ENCODE measurements at places on chromosomes 5 and 9.

DNA sequence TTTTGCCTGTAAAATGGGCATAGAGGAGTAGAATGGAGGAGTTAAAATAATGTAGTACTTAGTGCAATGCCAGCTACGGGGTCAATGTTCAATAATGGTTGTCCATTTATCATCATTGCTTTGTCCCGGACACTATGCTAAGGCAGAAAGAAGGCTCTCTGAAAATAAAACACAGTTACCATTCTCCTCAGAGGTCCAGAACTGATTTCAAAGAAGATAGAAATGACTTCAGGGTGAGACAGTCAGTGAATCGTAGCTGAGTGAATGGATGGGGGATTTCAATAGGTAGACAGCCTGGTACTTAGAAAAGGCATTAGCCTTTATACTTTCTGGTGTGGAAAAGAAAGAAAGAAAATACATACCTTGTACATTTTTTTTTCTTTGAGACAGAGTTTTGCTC is 1.2 kb upstream of the AK3 start:
- DNase-seq, result no peak

GRCh38 chr9:87685871-87686519 is 39.9 kb upstream of the CTSL start:
- DNase-seq, result no peak

GRCh38 chr5:157819502-157820115 is 39.3 kb downstream of the CLINT1 start:
- DNase-seq, result no peak

DNA sequence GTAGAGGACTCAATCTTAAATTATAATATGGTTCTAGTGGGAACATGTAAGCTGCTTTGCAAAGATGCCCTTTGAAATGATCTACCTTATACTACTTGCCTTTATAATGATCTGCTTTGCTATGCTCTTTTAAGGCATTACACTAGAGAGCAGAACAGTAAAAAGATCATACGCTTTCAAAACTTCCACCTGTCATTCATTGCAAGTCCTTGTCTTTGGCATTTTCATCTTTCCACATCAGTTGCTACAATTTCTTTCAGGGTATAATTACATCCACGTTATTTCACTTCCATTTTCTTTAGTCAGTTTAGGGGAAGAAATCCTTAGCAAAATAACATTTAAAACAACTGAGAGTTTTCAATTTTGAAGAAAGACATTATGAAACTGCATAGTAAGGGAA is 80.3 kb downstream of the ACTBL2 start:
- DNase-seq, result no peak

DNA sequence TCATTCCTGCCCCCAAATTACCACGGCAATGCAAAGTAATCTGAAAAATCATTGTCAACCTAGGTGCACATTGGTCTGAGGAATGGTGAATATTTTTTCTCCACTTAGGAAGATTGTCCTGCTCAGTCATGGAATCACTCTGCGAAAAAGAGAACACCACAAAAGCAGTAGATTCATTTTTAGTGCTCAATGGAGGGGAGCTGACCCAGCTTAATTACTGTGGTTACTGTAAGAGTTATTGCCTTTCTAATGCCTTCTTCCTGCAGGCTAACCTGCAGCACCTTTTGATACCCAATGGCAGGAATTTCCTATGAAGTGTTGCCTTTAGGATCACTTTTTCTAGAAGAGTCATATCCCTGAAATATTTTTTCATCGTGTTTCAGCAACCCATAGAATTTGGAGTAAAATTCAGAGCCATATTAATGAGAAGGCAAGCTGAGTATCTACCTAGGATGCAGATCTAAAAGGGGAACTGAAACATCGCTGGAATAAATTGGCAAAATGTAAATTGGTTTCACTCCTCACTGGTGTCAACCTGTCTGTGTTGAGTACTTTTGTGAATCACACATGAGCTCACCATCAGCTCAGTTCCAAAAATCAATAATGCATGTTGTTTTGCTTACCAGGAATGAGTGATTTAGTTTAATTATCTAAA is 464.5 kb downstream of the CSNK1G3 start:
- no peak for DNase-seq

GRCh38 chr5:177966839-177967166 is 29.2 kb downstream of the PROP1 start:
- no peak for DNase-seq

DNA sequence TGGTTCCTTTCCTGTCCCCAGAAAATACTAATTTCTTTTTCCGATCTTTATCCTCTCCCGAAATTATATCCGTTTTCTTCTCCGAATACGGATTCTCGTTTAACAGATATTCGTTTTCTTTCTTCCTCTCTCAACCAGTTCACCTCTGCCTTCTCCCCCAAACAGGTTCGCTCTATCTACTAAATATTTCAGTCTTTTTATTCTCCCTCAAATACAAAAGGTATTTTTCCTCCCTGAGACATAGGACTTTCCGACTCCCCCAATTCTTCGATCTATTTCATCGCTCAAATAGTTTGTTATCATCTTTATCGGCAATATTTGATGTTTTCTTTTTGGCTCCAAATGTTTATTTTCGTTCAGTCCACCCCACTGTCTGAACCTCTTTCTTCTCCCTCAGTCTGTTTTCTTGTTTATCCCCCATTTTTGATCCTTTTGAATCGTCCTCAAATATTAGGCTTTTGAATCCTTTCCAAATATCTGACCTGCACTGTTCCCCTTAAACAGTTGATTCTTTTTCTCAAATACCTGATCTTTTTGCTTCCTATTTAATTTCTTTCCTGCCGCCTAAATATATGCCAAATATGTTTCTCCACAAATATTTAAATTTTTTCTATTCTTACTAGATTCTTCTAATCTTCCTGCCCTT is 4.4 kb downstream of the PITX1 start:
- DNase-seq, result no peak

- DNase-seq, result peak; percentile 78
These were observed at the start of gene OLFML2A for GRCh38 chr9:124776954-124777648. Gene OLFML2A (plus strand): TSS chr9:124777133. CDS start chr9:124777271, 138 bp downstream.

DNA sequence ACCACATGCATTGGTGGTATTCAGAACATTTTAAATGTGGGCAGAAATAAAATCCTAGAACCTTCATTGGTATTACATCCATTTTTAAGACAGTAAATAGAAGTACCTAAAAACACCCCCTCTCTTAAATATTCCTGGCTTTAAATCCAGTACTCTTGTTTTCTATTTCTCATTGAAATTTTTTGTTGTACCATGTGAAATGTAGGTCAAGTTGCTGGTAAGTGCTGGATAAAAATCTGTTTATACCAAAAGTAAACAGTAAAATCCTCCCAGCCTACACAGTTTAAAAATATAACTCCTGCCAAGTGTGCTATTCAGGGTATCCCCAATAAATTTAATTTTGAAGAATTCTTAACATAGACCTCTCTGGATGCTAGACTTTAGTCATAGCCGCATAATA is 75.0 kb upstream of the FST start:
- no peak for DNase-seq

GRCh38 chr5:32522429-32523143 is 62.8 kb upstream of the SUB1 start:
- DNase-seq, result no peak

DNA sequence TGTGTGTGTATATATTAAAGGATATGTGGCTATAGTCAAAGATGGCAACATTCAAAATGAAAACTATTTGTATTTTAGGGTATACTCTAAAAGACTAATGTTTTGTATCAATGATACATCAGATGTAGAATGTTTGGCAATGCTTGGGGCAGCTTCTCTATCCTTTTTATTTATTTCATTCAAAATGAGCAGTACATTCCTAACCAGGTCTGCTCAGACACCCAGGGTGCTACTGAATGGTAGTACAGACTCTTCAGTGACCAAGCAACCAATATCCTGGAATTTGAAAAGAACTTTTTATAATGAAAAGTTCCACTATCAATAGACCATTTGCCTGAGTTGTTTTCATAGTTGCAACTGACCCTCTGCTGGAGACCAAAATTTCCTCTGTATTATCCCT is 23.9 kb downstream of the MEGF9 start:
- no peak for DNase-seq

- DNase-seq, result peak; percentile 88
These were observed at the start of gene LHFPL2 for GRCh38 chr5:78648359-78649210. Gene LHFPL2 (minus strand): TSS chr5:78648772. CDS start chr5:78510213, 138,559 bp downstream.

- DNase-seq, result no peak
These were observed 29.1 kb downstream of the SNCAIP start for GRCh38 chr5:122341087-122341486.

- DNase-seq, result peak; percentile 80
These were observed at the start of gene ST8SIA4 for GRCh38 chr5:100903039-100903887. Gene ST8SIA4 (minus strand): TSS chr5:100903282. CDS start chr5:100902955, 327 bp downstream.

GRCh38 chr5:11234501-11234911 is 473.5 kb upstream of the DAP start:
- no peak for DNase-seq

GRCh38 chr9:17699615-17700330 is 120.9 kb downstream of the SH3GL2 start:
- no peak for DNase-seq

DNA sequence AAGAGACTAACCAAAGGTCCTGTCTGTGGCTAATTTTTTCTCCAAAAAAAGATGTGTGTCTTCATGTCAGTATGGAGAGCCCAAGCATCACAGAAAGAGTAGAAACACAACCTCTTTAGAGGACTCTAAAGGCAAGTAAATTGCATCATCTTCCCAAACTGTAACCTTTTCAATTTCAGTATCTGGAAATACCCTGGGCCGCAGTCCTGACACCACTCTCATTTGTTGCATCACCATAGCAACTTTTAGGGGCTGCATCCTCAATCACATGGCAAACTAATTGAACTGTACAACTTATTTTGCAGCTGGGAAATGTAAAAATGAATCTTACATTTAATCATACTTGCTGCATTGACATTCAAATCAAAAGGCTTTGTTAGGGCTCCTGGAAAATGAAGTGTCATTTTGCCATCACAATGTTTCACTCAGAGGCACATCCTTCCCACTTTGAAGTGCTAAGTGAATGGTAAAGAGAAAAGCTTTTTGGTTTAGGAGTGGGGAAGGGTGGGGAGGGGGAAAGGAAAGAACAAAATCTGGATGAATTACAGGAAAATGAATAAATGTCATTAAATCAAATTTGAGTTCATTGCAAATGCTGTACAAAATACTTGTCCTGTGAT is 60.6 kb upstream of the GRIA1 start:
- DNase-seq, result no peak

DNA sequence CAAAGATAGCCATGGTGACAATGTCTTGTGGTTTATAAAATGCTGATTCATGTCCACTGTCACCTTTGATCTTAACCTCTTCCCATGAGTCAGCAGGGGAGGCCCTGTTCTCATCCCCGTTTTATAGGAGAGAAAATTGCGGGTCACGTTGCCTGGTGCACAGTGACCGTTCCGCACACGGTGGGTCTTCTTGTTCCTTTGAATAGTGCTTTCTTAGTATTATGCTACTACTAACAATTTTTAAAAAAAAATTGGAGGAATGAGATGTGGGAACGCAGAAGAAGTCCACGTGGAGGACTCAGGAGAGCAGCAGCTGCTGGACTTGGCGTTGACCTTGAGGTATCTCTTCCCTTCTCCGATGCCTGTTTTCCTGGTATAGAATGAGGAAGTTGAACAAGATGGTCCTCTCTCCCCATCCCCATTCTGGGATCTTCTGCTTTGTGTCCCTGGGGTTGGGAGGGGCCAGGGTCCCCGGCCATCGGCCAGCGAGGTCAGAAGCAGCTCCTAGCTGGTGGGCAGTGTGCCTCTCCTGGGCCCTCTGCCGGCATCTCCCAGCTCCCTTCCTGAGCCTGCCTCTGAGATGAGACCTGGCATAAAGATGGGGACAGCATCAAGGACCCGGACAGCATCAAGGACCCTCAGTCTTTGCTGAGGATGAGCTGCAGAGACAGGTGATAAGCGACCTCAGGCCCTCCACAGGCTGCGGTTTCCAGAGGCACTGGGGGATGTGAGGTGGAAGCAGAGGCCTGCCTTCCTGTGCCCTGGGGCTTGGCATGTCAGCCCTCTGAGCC is 143.9 kb downstream of the C9orf50 start:
- no peak for DNase-seq

GRCh38 chr9:98900244-98900643 is 43.5 kb upstream of the COL15A1 start:
- DNase-seq, result no peak

DNA sequence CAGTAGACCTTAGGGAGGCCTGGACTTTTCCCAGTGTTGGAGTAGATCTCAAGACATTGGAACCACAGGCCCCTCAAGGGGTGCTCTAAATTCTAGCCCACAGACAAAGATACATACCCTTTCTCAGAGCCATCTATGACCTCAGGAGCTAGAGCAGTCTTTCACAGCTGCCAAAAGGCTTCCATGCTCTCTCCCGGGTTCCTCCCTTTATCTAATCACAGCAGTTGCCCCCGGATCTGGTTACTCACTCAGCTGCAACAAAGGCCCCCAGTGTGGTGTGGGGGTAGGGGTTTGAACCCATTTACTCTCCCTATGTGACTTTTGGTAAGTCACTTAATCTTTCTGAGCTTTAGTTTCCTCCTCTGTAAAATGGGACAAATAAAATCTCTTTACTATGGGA is 27.0 kb downstream of the POU4F3 start:
- DNase-seq, result peak; percentile 59

GRCh38 chr9:117414906-117415331 is at the start of gene ASTN2:
Gene ASTN2 (minus strand): TSS chr9:117415057. CDS start chr9:117414938, 119 bp downstream.
- DNase-seq, result peak; percentile 72

DNA sequence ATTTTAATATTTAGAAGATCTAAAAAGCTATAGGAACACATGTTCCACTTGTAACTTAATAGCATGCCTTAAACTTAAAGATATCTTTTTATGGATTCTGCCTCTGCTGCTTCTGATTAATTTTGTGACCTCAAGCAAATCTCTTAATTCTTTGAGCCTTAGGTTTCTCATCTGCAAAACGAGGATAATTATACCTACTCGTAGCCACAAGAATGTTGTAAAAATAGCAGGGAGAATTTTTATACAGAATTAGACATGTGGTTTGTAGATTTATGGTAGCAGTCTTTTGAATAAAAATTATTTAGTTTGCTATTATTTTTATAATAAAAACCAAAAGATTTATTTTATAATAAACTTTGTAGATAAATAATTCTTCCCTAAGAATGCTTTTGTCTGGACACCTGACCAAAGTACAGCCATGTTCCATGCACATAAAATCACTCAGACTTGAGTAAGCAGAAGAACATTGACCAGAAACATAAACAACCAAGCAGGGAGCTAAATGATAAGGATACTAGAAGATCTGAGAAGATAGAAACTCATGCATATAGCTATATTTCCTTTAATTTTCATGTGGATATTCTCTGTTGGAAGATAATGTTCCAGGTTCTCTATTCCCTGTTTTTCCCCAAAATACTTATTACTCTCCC is 18.5 kb downstream of the C9orf85 start:
- DNase-seq, result no peak

- no peak for DNase-seq
These were observed 3.5 kb downstream of the PIP5K1B start for GRCh38 chr9:68708513-68708912.

GRCh38 chr5:124252191-124252638 is 494.2 kb downstream of the ZNF608 start:
- no peak for DNase-seq

GRCh38 chr9:131755541-131756198 is 15.8 kb upstream of the RAPGEF1 start:
- peak; percentile 81 for DNase-seq

- DNase-seq, result no peak
These were observed 37.8 kb upstream of the SPDL1 start for GRCh38 chr5:169545762-169546161.

Measured in iPS-NIHi11 (cell line).